ENCODE measurements at places on chromosomes 12 and 14. TPM values are rescaled to one million over a fixed set of nuclear protein-coding genes. Genes with fewer than 3 reads are reported as not detected.

GRCh38 chr12:113128802-113129663 is 6.5 kb downstream of the RASAL1 start:
- DNase-seq, result no peak

DNA sequence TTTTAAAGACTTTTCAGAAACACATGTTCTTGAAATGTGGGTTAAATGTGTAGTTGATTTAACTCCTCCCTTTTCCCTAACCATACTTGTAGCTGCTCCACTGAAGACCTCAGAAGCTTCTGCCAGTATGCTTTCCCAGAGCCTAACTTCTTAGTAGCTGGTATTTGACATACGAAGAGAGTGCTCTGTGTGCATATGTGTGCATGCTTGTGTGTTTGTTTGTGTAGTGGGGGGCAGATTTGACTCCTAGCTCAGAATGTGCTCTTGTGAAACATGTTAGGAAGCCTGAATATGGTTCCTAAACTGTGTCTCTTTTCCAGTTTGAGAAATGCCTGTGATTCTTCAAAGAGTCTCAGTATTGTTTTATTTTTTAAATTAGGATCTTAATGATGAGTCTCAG is 420.4 kb downstream of the PCNX1 start:
- DNase-seq, result no peak

DNA sequence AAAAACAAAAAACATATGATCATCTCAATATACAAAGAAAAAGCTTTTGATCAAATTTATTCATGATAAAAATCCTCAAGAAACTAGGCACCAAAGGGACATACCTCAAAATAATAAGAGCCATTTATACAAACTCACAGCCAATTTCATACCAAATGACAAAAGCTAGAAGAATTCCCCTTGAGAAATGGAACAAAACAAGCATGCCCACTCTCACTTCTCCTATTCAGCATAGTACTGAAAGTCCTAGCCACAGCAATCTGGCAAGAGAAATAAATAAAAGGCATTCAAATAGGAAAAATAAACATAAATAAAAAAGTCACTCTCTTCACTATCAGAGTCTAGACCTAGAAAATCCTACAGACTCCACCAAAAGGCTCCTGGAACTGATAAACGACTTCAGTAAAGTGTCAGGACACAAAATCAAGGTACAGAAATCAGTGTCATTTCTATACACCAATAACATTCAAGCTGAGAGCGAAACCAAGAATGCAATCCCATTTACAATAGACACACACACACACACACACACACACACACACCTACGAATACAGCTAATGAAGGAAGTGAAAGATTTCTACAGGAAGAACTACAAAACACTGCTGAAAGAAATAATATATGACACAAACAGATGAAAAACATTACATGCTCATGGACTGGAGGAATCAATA is 1486.2 kb upstream of the SEL1L start:
- no peak for DNase-seq

- peak; percentile 52 for DNase-seq
Measured at GRCh38 chr12:112988224-112988623, 9.9 kb downstream of the OAS2 start.

DNA sequence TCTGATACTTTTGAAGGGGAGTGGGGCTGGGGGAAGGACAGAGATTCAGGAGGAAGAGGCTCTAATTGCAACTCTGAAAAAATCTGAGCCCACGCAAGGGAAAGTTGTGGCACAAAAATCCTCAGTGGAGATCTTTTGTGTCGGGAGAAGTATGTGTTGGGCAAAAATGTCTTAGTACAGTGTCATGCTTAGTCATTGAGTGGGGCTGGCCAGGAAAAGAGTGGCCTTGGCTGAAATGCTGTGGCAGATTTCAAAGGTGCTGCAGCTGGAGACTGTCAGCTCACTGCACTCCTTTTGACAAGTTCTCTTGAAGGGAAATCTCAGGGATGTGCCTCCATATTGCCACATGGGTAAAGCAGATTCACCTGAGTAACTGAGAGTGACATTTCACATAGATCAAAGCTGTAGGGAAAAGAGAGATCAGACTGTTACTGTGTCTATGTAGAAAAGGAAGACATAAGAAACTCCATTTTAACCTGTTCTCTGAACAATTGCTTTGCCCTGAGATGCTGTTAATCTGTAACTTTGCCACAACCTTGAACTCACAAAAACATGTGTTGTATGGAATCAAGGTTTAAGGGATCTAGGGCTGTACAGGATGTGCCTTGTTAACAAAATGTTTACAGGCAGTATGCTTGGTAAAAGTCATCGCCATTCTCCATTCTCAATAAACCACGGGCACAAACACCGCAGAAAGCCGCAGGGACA is 36.0 kb upstream of the GLIPR1 start:
- no peak for DNase-seq

GRCh38 chr12:109359131-109359690 is 11.5 kb downstream of the MYO1H start:
- DNase-seq, result no peak

GRCh38 chr14:74468513-74468912 is 24.6 kb downstream of the NPC2 start:
- DNase-seq, result no peak

- DNase-seq, result no peak
Measured at GRCh38 chr14:77065851-77066577, 32.0 kb upstream of the CIPC start.

DNA sequence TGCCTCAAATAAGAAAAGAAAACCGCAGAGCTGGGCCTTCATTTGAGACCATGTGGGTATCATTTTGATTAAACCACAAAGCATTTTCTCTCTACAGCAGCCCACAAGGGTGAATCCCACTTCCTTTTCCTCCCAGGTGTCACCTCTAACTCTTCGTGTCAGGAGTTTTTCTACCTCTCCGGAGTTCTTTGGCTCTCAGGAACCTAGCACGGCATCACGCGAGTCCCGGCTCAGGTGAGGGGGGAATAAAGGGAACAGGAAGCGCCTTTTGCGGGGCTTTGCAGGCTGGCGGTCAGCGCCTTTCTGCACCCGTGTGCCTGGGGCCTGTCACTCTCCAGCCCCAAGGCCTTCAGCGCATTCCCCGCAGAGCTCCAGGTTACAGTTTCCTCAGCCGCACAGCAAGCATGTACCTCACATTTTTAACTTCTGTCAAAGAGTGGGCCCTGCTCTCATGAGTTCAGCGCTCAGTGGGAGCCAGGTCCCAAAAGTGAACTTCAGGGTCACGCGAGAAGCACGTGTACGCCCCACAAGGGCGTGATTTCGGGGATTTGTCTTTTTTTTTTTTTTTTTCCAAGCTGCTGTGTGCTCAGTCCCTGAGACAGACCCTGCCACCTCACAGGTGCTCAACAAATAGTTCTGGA is 740 bp upstream of the PRPF40B start:
- DNase-seq, result peak; percentile 71

DNA sequence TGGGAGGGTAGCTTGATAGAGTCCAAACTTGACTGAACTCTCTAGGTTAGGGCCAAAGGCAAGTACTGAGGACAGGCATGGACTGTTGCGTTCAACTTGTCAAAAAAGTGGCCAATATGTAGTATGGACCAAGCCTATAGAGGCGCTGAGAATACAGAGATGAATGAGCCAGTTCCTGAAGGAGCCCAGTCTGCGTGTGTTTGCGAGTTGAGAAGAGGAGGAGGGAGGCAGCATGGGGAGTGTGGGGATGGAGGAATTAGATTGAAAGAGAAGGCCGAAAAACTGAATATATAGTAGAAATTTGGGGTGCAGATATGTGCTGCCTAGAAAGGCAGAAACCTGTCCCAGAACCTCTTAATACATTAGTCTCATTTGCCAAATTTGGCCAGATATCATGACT is 412.4 kb downstream of the PCNX1 start:
- no peak for DNase-seq

GRCh38 chr12:89862511-89863445 is 154.1 kb upstream of the ATP2B1 start:
- DNase-seq, result peak; percentile 45

DNA sequence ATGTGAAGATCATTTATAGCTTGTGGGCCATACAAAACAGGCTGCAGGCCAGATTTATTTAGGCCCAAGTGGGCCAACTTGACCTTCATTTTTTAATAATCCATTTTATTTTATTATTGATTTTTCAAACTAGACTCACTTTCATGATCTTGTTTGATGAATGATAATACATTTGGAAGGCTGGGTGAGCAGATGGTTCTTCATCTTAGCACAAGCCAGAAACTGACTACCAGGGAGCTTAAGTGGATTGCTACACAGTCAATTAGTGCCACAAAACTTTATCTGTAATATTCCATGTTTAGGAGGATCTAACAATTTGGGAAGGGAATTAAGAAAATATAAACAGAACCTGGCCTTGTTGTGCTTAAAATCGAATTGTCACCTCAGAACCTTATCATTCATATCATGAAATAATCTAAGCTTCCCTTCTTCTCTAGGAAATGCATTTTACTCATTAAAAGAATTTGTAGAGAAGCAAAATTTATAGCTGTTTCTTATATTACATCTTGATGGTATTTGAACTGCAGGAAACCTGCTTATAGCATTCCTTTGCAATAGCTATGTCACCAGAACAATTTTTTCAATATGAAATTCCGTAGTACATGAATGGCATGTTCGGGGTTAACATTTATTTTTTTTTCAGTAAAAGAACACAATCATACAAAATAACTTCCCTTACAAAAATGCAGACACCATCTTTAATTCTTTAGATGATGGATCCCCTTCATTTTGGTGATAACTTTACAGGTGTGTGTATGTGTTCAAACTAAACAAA is 62.0 kb upstream of the CSRP2 start:
- no peak for DNase-seq

GRCh38 chr12:68114606-68115005 is 44.9 kb downstream of the IFNG start:
- no peak for DNase-seq

DNA sequence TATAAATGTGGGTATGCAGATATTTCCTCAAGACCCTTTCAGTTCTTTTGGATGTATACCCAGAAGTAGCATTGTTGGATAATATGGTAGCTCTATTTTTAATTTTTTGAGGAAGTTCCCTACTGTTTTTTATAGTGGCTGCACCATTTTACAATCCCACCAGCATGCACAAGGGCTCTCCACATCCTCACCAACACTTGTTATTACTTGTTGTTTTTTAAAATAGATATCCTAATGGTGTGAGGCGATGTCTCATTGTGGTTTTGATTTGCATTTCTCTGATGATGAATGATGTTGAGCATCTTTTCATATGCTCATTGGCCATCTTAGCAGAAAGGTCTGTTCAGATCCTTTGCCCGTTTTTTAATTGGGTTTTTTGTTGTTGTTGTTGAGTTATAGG is 47.1 kb downstream of the DIP2B start:
- DNase-seq, result no peak

DNA sequence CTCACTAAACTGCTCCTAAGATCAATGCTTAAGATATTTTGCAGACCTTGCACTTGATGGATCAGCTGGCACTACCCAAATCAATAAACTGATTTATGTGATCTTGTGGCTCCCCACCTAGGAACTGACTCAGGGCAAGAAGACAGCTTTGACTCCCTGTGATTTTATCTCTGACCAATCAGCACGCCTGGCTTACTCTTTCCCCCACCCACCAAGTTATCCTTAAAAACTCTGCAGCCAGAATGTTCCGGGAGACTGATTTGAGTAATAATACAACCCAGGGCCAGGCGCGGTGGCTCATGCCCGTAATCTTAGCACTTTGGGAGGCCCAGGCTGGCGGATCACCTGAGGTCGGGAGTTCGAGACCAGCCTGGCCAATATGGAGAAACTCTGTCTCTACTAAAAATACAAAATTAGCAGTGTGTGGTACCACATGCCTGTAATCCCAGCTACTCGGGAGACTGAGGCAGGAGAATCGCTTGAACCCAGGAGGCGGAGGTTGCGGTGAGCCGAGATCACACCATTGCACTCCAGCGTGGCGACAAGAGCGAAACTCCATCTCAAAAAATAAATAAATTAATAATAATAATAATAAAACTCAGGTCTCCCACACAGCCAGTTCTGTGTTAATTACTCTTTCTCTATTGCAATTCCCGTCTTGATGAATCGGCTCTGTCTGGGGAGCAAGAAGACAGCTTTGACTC is 12.0 kb downstream of the MORN3 start:
- peak; percentile 65 for DNase-seq

GRCh38 chr12:125061229-125061628 is 4.0 kb upstream of the AACS start:
- DNase-seq, result no peak

DNA sequence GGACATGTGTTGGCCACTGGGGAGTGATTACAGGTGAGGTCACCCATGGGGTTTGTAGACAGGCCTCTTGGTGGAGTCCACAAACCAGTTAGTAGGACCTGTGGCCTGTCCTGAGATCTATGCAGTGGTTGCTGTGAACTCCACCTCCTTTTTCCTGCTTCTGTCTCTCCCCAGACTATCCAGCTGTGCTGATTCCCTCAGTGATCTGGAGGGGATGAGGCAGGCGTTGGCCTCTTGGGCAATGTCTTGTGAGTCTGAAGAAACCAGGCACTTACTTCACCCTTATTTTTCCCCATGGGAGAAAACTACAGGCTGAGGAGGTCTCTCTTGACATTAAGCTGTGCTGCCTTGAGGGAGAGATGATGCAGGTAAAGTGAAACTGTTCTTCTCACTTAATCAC is 257.2 kb upstream of the PRICKLE1 start:
- no peak for DNase-seq

DNA sequence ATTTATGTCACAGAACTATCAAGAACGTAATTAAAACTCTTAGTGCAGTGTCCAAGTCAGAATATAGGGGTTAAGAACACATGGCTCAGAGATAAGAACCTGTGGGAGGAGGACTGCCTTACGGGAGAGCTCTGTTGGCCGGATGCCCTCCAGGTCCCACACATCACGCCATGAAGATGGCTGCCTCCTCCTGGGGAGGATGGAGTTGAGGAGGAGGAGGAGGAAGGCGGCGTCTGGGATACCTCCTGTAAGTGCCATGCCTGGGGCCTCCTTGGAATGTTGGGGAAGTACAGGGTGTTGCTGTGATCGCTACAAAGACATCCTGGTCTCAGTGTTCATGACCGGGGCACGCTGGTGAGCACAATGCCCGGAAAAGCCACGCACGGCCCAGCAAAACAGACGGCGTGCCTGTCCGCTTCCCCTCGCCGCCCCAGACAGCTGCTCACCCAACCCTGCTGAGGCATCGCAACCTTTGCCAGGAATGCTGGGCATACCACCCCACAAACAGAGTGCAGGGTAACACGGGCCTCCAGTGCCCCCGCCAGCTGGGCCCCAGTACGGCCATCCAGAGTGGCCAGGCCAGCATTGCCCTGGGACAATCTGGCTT is 28.7 kb upstream of the CD9 start:
- no peak for DNase-seq

- peak; percentile 44 for DNase-seq
Measured at GRCh38 chr14:24398653-24399446, at the start of gene NYNRIN. NYNRIN (plus strand) TSS chr14:24399003; CDS start chr14:24399247, 244 bp downstream.

PAH gene
- total RNA-seq, result not detected

SYT1 gene
- total RNA-seq, result not detected

DAO gene
- total RNA-seq, result not detected

R3HDM2 gene
- 52.5 TPM for total RNA-seq

RASSF9 gene
- not detected for total RNA-seq

NFATC4 gene
- 0.30 TPM for total RNA-seq

CATSPERB gene
- total RNA-seq, result 0.07 TPM

ETFBKMT gene
- 0.35 TPM for total RNA-seq

AMN gene
- total RNA-seq, result 0.23 TPM

FAM181A gene
- total RNA-seq, result not detected

EML5 gene
- 8.1 TPM for total RNA-seq

GPR84 gene
- total RNA-seq, result 1.7 TPM

GRIN2B gene
- not detected for total RNA-seq

PRB2 gene
- total RNA-seq, result not detected

Measured in activated CD4-positive, alpha-beta T cell treated with anti-CD3 and anti-CD28 coated beads for 36 hours (primary cell).